ENCODE measurements at places on chromosomes 16 and 17. TPM values are rescaled to one million over a fixed set of nuclear protein-coding genes. Genes with fewer than 3 reads are reported as not detected.

GRCh38 chr16:48818257-48818656, 208.3 kb upstream of the N4BP1 start:
- no peak for ATAC-seq

GRCh38 chr16:58261263-58261662, 33.6 kb downstream of the PRSS54 start:
- no peak for ATAC-seq

DNA sequence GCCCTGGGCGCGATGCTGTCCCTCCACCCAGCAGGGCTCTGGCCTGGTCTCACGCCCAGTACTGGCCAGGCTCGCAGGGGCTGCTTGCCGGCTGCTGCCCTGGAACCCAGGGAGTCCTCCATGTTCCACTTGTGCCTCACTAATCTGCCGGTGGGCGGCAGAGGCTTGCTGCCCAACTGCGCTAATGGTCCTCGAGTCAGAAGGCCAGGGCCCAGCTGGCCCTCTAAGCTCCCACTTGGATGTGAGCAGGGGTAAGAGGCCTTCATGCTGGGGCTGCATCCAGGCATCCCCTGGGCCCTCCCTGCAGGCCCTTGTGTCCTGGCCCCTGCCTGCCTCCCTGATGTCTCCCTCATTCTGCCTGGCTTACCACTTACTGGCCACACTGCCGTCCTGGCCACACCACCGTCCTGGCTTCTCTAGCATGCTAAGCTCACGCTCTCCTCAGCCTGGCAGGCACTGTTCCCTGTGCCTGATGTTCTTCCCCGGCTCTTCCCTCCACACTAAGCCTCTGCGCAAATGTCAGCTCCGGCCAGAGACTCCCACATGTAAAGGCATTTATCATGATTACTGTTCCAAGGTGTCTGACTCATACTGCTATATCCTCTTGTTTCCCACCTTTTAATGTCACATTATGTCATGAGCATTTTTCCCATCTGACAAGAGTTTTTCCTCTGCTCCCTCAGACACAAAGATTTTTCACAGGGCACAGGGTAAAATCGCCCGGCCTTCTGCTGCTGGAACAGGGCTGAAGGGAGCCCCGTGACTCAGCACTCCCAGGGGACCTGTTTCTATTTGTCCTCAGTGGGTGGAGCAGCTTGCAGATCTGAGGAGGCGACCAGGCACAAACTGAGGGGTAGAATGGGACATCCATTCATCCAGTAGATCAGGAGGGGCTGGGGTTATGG, 15.9 kb downstream of the B9D1 start:
- peak; percentile 54 for ATAC-seq

DNA sequence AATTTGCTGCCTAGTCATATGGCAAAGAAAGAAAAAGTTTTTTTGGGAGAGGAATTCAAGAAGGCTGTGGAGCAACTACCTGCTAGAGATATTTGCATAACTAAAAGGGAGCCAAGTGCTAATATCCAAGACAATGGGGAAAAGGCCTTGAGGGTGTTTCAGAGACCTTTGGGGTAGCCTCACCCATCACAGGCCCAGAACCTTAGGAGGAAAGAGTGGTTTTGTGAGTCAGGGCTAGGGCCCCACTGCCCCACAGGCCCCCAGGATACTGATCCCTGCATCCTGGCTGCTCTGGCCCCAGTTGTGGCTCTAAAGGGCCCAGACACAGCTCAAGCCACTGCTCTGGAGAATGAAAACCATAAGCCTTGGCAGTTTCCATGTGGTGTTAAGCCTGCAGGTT, 41.9 kb upstream of the SDK2 start:
- ATAC-seq = no peak

DNA sequence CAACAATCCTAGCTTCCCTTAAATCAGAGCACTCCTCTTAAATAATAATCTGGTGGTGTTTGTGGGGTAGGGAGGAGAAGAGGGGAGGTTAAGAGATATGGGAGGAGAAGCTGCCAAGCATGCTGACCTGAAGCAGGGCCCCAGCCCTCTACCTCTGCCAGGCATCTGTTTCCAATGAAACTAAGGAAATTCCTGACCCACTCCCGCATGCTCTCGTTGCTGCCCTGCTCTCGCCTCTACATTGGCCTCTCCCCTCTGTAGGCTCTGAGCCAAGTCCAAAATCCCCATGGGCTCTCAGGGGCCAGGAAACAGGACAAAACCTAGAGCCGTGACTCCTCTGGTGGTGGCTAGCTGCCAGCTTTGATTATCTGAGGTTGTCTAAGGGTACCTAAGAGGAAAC, 559.5 kb upstream of the CDH11 start:
- no peak for ATAC-seq

The GAN gene
- total RNA-seq = 19.9 TPM

Measured in esophagus mucosa (tissue), 1 donor.